ENCODE measurements at places on chromosomes 6 and 20.

DNA sequence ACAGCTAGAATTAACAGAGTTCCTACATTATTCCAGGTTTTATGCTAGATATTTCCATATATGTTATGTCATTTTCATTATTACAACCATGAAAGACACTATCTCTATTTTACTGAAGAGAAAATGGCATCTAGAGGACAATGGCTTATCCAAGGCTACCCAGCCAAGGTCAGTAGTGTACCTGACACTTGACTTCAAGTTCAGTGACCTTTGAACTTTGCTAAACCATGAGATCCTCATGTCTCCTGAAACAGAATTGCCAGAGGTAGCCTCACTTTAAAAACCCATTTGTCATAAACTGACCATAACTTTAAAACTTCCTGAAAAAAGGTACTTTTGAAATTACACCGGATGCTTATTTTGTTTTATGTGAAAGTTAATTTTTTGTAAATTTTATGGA is 14.4 kb downstream of the NAPB start:
- no peak for DNase-seq

DNA sequence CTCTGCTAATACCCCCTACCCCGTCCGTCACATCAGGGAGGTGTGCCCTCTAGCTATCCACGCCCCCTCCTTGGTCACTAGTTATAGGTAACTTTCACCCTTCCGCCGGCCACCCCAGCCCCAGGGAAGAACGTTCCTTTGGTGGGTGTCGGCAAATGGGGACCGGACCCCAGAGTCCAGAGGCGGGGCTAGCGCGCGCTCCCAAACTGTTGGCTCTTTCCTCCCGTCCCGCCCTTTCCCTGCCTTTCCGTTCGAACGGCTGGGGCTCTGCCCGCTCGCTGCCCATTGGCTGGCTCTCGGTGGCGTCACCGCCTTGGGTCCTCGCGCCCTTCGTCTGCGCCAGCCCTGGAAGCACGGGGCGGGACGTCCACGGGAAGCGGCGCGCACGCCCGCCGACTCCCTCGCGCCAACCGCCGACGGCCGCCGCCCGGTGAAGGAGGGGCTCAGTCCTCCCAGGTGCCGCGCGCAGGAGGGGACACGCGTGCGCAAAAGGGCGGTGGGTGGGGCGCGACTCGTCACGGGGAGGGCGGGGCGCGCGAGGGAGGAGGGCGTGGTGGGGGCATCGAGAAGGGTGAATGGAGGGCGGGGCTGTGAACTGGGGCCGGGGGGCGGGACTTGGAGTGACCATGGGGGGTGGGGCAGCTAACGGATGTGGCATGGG is 634 bp upstream of the PHF1 start:
- peak; percentile 95 for DNase-seq

DNA sequence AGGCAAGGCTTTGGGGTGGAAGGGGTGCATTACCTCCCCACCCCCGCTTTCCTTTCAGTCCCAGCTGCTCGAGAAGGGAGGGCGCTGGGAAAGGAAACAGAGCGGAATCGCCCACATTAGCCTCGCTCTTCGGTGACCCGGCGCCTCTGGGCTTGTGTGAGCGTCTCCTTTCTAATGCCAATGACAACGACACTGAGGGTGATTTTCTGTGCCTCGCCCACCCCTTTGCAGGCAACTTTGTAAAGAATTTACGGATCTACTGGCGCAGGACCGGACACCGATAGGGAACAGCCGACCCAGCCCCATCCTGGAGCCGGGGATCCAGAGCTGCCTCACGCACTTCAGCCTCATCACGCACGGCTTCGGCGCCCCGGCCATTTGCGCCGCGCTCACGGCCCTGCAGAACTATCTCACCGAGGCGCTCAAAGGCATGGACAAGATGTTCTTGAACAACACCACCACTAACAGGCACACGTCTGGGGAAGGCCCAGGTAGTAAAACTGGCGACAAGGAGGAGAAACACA is 24.3 kb downstream of the TFAP2B start:
- DNase-seq, result no peak

DNA sequence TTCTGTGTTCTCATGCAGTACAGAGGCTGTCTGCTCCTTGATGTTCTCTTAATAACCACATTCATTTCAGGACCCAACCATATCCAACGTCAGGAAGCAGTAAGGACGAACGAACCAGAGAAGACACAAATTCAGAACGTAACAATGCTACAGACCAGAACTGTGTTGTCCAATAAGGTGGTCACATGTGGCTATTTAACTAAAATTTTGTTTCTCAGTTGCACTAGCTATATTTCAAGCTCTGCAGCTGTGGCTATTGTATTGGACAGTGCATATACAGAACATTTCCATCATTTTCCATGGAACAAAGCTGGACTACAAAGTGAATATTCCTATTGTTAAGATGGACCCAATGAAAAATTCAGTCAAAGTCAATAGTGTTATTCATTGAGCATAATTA is 27.0 kb downstream of the MAP7 start:
- no peak for DNase-seq

GRCh38 chr20:23971310-23971709 is 17.3 kb downstream of the GGTLC1 start:
- DNase-seq, result no peak

DNA sequence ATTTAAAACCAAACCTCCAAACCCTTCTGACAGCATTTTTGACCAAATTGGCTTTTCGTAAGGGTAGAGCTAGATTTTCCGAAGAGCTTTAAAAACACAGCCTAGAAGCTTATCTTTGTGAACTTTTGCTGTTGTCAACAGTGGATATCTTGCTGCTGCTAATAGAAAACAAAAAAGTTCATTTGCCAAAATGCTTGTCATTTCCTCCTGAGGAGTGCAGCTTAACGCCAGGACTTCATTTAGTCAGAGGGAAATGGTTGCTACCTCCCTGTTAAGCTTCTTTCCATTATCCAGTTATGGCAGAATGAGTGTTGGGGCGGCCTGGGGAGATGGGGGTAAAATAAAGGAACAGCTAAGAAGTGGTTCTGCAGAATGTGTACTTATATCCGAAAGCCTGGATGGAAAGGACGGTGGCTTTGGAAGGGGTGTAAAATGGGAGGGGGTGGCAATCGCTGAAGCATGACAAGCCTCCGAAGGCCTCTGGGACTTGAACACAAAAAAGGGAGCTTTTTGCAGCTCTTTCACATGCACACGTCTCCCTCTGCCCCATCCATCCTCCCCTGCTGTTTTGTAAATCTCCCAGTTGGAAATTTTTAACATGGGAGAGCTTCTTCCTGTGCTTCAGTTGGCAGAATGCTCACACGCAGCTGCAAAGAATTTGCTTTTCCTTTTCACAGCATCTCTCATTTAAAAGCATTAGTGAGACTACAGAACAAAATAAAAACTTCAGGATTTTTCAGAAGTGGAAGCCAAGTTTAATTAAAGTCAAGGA is 22.5 kb downstream of the JARID2 start:
- DNase-seq, result no peak

DNA sequence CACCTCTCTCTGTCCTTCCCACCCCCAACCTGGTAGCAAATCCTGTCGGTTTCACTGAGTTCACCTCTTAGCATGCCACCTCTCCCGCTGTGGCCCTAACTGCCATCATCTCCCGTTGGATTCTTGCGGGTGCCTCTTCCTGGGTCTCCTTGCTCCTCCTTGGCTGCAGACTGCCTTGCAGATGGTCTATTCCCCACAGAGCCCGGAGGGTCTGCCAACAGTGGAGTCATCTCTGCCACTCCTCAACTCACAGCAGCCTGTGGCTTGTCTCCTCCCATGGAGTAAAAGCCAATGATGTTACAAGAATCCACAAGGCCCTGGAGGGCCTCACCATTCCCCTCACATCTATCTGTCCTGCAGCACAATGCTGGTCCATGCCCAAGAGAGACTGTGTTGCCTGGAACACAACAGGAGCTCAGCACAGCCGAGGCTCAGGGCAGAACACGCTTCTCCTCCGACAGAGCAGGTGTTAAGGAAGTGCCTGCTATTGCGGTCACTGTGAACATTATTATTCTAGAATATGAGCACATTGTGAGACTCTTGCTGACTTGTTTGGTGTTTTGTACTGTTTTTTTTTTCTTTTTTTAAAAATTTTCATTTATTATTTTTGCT is 241.8 kb upstream of the SULF2 start:
- DNase-seq, result no peak

DNA sequence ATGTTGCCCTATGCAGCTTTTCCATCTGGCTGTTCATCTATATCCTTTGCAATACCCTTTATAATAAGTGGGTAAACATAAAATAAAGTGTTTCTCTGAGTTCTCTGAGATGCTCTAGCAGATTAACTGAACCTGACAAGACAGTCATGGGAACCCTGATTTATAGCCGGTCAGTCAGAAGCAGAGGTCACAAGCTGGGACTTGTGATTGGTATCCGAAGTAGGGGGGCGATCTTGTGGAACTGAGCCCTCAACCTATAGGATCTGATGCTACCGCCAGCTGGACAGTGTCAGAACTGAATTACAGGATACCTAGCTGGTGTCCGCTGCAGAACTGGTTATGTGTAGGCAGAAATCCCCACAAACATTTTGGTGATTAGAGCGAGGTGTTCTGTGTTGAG is 39.0 kb downstream of the SLC17A5 start:
- DNase-seq, result no peak

- DNase-seq, result no peak
Measured at GRCh38 chr20:33423141-33423834, 20.3 kb downstream of the SNTA1 start.

- DNase-seq, result no peak
Measured at GRCh38 chr6:31717499-31718222, 2.5 kb downstream of the LY6G6D start.

- no peak for DNase-seq
Measured at GRCh38 chr6:137862419-137863090, 4.5 kb upstream of the TNFAIP3 start.

DNA sequence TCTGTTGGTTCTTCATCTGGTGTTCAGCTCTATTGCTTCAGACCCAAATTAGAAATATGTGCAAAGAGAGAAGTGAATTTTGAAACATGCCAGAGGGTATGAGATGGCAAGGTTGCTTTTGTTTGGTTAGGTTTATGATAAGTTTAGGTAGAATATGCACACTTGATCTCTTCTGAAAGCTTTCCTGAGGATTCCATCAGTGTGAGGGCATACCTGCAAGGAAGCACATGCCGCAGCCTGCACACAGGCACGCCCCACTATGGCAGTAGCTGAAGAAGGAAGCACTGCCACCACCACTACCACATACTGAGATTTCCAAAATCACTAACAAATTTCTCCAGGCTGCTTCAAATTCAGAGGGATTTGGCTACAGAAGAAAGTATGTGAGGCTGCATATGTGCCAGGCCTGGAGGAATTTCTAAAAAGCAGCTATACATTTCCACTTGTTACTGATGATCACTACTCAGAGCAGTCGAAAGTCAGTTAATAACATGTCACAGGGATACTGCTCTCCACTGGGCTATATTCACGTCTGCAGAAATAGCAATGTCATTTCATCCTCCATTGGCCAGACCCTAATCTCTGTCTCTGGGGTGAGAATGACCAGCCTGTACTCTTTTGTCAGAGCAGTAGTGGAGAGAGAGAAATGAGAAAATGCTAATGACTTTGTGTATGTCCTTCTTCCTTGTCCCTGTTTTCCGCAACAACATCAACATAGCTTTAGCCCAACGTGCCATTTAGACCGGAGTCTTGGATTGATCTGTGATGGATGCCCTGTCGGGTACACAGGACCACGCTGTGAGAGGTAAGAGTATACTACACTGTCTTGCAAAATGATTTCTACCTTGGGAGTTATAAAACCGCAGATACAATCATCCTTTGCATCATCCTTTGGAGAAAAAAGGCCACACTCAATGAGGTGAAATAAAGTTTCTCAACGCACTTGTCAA is 396.7 kb downstream of the LAMA2 start:
- no peak for DNase-seq

DNA sequence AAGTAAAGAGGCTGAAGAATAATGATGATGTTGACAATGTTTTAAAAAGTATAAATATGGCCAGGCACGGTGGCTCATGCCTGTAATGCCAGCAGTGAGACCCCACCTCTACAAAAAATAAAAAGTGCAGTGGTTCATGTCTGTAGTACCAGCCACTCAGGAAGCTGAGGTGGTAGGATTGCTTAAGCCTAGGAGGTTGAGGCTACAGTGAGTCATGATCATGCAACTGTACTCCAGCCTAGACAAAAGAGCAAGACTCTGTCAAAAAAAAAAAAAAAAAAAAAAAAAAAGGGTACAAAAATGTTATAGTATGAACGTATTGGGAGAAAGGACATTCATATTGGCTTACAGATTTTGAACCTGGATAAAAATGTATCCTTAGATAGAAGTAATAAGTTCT is 543.1 kb upstream of the IRAK1BP1 start:
- DNase-seq, result no peak

GRCh38 chr6:45305546-45305945 is 22.6 kb upstream of the RUNX2 start:
- DNase-seq, result no peak

DNA sequence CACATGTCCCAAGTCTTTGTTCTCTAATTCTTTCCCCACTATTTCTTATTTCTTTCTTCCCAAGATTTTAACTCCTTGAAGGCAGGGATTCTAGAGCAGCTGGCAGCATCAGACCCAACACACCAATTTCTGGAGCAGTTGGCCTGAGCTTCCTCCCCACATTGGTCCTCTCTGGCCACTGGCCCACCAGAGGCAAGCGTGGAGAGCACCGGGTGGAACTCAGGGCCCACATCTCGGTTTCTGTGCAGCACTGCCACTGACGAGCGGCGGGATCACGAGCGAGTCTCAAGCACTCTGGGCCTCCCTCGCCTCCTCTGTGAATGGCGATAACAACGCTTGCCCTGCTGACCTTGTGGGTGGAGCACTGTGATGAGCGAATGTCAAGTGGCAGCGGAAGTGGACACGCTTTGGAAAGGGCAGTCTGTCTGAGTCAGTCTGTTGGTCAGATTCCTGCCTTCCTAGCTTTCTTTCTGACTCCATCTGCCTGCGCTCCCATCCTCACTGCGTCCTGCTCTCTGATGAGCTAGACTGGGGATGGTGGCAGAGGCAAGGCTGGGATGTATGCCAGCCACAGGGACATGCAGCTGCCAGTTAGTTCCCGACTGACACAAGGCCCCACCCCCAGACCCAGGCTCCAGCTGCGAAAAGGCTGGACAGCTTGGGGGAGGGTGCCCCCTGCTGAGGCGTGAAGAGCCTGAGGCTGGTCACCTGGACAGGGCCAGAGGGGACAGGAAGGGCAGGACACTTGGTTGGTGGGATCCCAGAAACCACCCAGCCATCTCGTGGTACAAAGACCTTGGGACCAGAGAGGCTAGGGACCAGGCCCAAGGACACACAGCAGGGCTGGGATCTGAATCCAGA is 4.5 kb upstream of the SPDEF start:
- no peak for DNase-seq

DNA sequence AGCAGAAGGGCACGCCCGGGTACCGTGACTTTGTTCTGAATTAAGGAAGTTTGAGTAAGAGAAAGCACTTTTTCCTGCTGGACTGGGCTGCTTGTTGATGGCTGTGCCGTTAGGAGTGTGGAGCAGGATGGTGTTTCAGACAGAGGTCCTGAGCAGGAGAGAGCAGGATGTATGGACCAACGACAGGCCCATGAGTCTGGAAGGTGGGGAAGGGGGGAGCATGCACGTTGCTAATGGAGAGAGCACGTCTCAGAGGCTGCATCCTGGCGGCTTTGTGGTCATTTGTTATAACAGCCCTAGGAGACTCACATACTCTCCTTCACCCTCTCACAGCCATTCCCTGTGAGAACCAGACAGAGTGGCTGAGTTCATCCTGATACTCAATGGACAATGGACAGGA is 56.8 kb downstream of the PHACTR3 start:
- no peak for DNase-seq

All from stimulated activated CD4-positive, alpha-beta T cell treated with anti-CD3 and anti-CD28 coated beads, Interleukin-1b, Interleukin-23, amount 100 ng/mL, for 1 hour (primary cell).